Calu3 (cell line): ENCODE measurements at places on chromosomes 1 and 21. TPM values are rescaled to one million over a fixed set of nuclear protein-coding genes. Genes with fewer than 3 reads are reported as not detected.

- no peak overlapping the region for H3K4me3 ChIP-seq
- H3K27ac ChIP-seq: no peak overlapping the region
- peaks cover 5% of the 10 kb centered on the region for H3K36me3 ChIP-seq
- no peaks in the 10 kb centered on the region for H3K4me1 ChIP-seq
- no peak for DNase-seq
Measured at GRCh38 chr21:18253221-18253620, 8.6 kb downstream of the CHODL start.

- H3K27ac ChIP-seq: no peak overlapping the region
- peaks cover 98% of the 10 kb centered on the region for H3K27me3 ChIP-seq
- DNase-seq: no peak
- no peaks in the 10 kb centered on the region for H3K4me1 ChIP-seq
Measured at GRCh38 chr1:18020021-18020817, 87.4 kb upstream of the IGSF21 start.

DNA sequence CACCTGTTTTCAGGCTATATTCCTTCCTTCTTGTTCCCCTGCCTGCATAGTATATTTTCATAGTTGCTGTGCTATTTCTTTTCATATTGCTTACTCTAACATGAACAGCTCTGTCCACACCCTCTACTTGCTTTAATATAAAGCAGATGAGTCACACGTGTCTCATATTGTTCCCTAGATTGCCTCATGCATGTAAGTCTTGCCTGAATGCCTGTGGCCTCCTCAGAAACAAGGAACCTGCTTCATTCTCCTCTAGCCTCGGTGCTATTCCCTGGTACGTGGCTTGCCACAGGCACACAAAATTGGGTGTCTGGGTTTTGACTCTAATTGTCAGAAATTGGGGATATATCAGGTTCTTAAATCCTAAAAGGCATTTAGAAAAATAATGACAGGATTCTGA, 16.5 kb upstream of the PKP1 start:
- peaks cover 5% of the 10 kb centered on the region for H3K36me3 ChIP-seq
- H3K27me3 ChIP-seq: no peaks in the 10 kb centered on the region
- H3K4me1 ChIP-seq: peaks cover 42% of the 10 kb centered on the region
- DNase-seq: peak; percentile 36

DNA sequence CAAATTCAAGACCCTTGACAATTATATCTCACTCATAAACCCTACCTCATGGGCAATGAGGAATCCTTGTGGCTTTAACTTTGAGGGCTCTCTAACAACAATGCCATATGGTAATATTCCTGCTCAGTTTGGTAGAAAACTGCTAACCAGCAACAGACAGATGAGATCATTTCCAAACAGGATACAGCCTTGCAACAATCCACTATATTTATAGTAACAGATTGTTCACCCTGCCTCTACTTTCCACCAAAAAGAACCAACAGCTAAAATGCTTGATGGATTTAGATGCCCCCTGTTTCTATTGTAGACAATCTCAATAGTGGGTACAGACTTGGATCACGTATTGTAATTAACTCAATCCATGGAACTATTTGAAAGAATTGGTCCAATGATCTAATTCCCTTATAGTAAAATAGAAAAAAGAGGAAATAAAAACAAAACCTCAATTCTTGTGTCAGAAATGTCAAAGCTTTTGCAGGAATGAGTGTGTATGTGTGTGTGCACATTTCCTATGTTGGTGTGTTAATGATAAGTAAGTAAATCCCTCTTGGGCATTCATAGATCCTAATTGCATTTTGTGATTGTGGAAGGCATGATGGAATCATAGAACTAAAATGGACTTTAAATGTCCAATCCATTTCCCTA, 100.0 kb upstream of the EDEM3 start:
- H3K36me3 ChIP-seq: no peaks in the 10 kb centered on the region
- no peak for DNase-seq
- no peaks in the 10 kb centered on the region for H3K27me3 ChIP-seq

DNA sequence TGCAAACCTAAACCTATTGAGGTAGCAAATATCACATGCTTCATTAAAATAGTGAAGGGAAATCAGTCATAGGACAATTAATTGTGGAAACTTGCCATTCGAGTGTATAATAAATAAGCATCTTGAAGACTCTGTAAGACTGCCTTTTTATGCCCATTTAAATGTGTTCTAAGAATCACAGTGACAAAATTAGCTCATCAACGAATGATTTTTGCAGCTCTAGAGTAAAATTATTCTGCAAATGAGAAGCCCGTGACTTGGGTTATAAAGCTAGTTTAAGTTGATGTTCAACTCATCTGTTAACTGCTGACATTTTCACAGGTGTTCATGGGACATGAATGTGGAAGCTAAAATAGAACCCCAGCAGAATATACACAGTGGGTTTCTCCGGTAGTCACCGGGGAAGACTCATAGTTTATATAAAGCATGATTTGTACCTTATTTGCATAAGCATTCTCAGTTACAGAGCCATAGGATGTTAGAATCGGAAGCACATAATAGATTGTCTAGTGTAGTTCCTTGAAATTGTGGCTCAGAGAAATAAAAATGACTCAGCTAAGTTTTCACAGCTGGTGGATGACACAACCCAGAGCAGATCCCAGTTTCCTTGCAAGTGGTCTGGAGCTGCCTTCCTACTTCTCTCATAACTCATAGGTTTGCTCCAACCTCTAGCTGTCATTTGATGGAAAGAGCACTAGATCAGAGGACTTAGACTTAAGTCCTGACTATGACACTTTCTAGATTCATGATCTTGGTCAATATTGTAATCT, 107.3 kb downstream of the UCHL5 start:
- no peaks in the 10 kb centered on the region for H3K36me3 ChIP-seq
- H3K4me1 ChIP-seq: no peaks in the 10 kb centered on the region
- H3K27me3 ChIP-seq: no peaks in the 10 kb centered on the region
- H3K27ac ChIP-seq: no peak overlapping the region
- DNase-seq: no peak
- H3K4me3 ChIP-seq: no peak overlapping the region

DNA sequence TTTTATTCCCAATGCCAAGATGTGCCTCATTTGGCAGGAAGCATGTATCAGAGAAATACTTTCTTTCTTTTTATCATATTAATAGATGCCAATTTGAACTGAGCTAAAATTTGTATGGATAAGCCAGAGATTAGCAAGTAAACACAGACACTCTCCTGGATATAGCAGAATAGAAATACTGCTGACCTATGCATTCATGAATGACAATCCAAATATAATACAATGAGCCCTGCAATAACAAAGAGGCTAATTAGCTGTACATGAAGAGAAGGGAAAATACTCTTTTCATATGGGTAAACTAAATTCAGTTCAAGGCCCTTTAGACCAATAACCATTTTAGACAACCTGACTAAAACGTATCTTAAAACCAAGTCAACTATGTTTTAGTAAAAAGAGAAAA, 388.1 kb upstream of the NR5A2 start:
- no peaks in the 10 kb centered on the region for H3K36me3 ChIP-seq
- no peak overlapping the region for H3K27ac ChIP-seq
- H3K27me3 ChIP-seq: peaks cover 11% of the 10 kb centered on the region

DNA sequence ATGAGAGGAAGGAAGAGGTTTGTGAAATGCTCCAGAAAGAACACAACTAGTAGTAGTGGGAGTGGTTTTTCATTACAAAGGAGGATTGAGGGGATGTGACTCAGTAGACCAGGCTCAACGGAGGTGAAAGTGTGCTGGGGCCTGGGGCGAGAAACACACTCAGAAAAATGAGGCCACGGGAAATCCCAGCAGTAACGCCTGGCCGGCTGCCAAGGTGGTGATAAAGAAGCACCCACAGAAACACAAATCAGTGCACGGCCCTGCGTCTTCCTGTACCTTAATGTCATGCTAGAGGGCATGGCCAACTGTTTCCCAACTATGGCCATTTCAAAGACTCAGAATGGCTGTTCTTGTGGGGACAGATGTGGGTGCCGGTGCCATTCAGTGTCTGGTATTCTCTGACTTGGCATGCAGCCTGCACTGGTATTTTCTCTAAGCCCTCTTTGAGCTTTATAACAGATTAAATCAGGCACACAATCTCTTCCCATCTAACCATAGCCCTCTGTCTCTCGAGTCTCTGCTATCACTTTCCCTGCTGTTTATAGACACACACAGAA, 38.2 kb downstream of the URB2 start:
- H3K27ac ChIP-seq: no peak overlapping the region
- no peaks in the 10 kb centered on the region for H3K4me1 ChIP-seq
- H3K4me3 ChIP-seq: no peak overlapping the region
- no peak for DNase-seq

DNA sequence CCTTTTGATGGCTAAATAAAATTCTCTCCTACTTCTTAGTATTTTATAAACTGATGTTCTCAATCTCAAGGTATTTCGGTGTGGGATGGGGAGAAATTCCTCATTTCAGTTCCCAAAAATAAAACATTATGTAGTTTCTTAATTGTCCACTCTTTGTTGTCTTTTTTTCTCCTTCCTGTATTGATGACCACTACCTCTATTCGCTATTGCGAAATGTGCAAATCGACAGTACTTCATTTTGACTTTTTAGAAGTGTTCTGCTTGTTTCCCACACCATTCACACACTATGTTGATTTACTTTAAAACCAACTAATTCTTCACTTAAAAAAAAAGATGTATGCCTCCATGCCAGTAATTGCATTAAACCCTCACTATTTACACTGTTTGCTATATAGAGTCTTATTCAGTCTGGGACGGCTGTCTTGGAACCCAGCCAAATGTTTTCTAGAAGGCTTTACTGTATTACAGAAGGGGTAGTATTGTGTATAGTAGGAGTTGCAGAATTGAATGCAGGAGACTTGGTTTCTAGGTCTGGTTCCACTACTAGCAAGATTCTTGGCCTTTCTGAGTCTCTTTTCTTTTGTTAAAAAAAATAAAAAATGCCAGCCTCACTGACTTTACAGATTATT, 5.6 kb downstream of the RNF2 start:
- DNase-seq: no peak
- peaks cover 25% of the 10 kb centered on the region for H3K4me1 ChIP-seq
- H3K4me3 ChIP-seq: no peak overlapping the region
- no peaks in the 10 kb centered on the region for H3K27me3 ChIP-seq
- H3K36me3 ChIP-seq: peaks cover 9% of the 10 kb centered on the region

DNA sequence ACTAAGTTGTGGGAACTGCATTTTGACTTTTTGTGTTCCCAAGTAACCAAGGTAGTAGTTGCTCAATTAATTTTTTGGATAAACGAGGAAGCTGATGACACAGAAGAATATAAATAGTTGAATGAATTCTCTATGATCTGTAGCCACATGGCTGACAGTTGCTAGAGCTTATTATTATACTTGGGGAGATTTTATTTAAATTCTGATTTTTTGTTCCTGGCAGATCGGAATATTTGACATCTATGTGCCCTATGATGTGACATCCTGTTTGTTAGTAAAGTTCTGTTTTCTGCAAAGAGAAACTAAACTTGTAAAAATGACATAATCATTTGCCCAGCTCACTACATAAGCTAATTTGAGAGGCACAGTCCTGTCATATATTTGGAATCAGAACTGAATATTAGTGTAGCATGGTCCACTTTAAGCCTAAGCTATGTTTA, 9.7 kb upstream of the LYST start:
- no peak overlapping the region for H3K27ac ChIP-seq
- DNase-seq: no peak
- no peaks in the 10 kb centered on the region for H3K27me3 ChIP-seq
- H3K36me3 ChIP-seq: no peaks in the 10 kb centered on the region

DNA sequence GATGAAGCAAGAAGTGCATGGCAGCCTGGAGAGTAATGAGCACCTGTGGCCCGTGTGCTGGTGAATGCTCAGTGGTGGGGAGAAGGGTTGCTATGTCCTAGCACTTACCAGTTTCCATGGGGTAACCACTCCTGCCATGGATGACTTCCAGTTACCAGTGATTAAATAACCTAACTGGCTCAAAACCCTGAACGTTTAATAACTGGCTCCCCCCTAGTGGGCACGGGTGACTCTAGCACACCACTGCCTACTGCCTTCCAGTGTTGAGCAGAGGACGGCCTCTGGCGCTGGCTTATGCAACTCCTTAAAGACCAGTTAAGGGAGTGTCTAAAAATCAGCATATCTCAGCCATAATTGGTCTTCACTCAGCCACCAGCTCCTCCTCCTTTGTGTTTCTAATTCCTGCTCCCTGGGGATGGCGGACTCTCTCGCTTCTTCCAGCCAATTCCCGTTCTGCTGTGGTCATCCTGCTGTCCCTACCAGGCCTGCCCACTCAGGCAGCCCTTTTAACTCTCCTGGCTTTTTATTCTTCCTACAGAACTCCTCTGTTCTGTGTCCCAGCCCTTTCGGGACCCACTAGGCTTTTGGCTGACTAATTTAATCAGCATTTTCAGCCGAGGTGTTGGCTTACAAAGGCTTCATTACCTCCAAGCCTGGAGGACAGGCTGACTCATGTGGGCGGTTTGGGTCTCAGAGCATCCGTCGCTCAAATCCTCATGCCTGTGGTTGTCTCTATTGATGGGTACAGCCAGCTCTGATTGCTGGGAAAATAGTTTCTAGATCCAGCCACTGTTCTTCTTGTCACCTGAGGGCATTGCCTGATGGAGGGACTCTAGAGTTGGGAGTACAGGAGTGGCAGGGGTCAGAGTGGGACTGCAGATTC, 332.4 kb downstream of the CAMTA1 start:
- peak overlapping the region; percentile 93 for H3K27ac ChIP-seq
- H3K27me3 ChIP-seq: peaks cover 8% of the 10 kb centered on the region
- peak; percentile 71 for DNase-seq

- no peaks in the 10 kb centered on the region for H3K27me3 ChIP-seq
- no peaks in the 10 kb centered on the region for H3K36me3 ChIP-seq
- no peak for DNase-seq
- no peaks in the 10 kb centered on the region for H3K4me1 ChIP-seq
Measured at GRCh38 chr1:158644449-158644848, 39.4 kb downstream of the OR10Z1 start.

DNA sequence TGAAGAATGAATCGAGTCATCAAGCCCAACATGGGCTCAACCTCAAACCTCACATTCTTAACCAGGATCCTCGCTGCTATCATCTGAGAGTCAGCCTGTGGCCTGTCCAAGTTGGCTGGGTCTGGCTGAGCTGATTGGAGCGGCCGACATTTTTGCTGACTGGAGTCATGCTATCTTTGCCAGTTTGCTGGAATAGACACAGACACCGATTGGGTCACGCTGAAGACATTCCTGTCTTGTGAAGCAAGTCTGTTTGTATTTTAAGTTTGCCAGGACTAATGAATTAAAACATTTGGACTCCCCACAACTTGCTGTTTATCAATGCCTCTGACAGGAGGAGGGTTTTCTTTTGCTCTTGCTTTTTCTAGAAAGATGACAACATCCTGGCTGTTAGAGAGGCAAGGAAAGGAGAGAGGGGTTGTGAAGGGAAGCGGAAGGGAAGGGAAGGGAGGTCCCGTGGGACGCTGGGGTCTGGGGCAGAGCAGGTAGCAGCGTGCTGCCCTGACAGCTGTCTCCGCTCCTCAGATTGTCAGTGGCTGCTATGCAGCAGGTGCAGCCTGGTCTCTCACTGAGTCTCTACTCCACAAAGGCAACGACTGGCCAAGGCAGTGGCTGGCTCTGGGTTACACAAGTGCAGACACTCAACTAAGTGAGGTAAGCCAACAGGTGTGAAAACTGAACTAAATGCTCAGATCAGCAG, at the start of gene MAP3K7CL:
Gene MAP3K7CL (plus strand): TSS at position 375 of the 700 bp plus-strand sequence. CDS start 2,701 bp downstream, outside the sequence.
- H3K27me3 ChIP-seq: no peaks in the 10 kb centered on the region
- no peak within 1 kb of the TSS for H3K27ac ChIP-seq
- H3K36me3 ChIP-seq: no peaks in the 10 kb centered on the region
- H3K4me3 ChIP-seq: no peak within 1 kb of the TSS
- H3K4me1 ChIP-seq: no peaks in the 10 kb centered on the region

LRRC39 gene
- 0.42 and 0.88 TPM in 2 replicates for total RNA-seq

SPRR2B gene
- total RNA-seq: not detected in 2 replicates

VCAM1 gene
- 0.94 and 1.4 TPM in 2 replicates for total RNA-seq
